AG04450 (cell line): ENCODE measurements at places on chromosomes 1 and 21.

DNA sequence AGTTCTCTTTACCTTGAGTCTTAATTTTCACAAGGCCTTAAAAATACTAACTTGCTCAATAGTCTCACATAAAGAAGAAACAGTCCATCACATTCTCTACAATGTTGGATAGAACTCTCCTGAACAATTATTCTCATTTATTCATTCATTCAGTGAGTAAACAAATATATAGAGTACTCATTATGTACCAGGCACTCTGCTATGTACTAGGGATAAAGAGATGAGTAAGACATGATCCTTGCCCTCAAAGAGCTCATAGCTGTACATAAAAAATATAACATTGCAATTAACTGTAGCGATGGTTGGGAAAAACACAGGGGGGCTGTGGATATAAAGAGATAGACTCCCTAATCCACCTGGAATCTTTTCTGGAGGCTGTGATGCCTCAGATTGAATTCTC, 586.9 kb upstream of the BEND5 start:
- DNase-seq = no peak

GRCh38 chr21:28731700-28732321, 260.9 kb downstream of the LTN1 start:
- no peak for DNase-seq

DNA sequence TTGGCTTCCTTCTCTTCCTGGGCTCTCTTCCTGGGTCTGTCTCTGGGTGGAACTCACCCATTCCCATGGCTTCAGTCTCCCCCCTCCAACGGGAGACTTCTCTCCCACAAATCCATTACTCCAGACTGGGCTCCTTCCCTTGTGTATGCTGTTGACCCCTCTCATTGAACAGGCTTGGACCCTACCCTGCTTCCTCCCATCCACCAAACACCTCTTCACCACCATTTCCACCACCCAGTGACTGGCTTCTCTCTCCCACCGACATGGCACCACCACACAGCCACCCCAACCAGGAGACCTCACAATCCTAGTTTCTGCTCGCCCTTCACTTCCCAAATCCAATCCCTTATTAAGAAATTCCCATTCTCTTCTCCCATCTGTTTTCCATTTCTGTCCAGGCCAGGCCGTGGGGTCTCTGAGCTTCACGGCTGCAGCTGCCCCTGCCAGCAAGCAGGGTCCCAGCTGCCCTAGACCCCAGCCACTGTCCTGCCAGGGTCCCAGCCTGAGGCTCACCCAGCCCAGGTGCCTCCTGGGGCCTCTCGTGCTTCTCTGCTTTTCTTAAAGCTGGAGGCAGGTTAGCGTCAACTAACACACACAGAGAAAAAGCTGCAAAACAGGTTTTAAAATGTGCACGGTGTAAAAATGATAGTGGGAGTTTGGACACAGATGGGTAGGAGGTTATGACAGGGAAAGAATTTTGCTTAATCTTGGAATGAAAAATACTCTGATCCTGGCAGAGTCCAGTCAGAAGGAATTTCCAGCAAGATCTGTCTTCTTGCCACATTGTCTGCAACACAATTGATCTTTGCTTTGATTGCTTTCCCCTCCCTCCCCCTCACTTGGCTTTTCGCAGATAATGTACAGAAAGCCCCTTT, 383.8 kb upstream of the VAMP3 start:
- no peak for DNase-seq

DNA sequence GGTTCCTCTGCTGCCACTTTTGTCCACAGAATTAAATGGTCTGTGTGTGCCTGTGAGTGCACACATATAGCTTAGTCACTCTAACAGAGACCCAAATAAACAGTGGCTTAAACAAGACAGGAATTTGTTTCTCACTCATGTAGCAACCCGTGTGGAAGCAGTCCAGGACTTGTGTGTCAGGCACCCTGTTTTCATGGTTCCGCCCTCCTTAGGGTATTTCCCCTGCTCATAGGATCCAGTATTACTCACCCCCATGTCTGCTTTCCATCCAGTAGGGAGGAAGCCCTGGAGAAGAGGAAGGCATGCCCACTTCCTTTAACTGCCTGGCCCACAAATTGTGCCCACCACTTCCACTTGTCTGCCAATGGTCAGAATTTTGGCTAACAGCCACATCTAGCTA, 41.3 kb upstream of the TACSTD2 start:
- peak; percentile 54 for DNase-seq
